Germinal center (tissue), 1 donor: ENCODE measurements at places on chromosomes 12 and 14.

DNA sequence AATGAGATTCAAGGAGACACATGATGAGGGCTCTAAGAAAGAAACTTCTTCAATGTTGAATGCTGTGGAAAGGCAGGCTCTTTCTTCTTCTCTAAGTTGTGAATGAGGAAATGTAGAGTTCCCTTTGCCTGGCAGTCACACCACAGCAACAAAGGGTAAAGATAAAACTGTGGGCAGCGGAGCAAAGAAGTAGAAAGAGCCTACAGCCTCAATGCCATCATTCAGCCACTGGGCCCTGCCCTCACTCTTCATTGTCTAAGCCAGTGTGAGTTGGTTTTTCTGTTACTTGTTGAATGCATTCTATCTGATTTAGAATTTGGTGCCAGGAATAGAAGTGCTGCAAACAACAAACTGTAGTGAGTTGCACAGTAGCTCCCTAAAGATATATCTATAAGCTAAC lies 12.2 kb downstream of the SDR9C7 start:
- DNase-seq: no peak

DNA sequence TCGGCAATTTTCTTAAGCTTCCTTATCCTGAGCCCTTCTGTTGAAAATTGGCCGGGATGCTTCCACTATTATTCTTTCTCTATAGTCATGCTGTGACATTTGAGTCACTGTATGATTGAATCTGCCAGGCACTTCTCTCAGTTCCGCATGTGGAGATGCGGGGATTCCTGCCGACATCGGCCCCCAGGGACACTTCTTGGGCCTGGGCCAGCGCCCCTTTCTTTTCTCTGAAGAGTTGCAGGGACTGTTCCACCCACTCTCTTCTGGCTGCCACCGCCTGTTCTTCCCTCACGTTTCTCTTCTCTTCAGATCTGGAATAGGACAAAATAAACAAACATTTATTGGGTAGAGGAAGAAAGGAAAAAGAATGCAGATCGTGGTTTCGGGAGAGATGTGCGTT lies 310.1 kb downstream of the ETNK1 start:
- no peak for DNase-seq

DNA sequence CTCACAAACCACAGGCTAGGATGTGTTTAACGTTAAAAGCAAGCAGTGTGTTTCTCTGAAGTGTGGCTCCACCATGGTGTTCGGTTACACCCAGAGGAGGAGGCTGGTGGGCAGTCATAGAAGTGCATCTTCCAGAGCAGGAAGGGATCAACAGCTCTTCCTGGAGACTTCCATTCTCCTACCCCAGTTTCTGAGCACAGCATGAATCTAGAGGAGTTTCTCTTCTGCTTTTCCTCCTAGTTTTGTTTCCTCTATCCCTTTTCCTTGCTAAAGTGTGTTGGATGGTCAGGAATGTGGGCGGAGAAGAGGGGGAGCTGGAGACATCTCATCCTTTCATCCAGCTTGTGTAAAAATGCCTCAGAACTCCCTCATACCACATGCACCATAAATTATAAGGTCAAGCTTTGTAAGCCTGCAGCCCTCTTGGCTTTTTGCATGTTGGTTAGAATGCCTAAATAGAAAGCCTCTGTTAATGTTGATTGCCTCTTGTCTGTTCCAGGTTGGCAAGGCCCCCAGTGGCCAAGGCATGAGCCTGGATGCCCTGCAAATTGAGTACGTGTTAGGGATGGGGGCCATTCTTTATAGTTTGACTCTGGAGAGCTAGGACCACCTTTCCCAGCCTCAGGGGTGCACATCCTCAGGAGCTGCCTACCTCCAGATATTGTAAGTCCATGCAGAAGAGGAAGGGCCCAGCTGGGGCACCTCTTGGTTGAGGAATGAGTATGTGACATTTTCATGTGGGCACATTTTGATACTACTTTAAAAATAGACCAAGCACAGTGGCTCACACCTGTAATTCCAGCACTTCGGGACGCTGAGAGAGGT lies 4.0 kb upstream of the CKAP4 start:
- DNase-seq: no peak

GRCh38 chr12:2325519-2325918 lies 272.7 kb downstream of the CACNA1C start:
- DNase-seq: no peak

DNA sequence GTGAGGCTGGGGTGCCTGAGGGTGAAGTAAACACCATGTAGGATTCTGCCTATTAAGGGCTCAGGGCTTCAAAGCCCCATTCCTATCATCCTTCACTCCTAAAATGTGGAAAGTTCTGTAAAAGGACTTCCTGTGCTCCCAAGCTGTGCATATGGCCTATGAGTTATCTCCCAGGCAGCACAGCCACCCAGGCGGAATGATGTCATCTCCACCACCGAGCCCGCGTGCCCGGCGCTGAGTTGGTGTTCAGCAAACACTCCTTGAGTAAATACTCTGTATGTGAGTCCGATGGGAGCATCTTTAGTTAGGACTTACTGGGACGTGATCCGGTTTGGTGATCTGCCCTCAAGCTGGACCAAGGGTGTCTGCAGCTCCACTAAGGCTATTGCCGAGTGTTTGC lies 437.3 kb downstream of the MED13L start:
- DNase-seq: no peak

DNA sequence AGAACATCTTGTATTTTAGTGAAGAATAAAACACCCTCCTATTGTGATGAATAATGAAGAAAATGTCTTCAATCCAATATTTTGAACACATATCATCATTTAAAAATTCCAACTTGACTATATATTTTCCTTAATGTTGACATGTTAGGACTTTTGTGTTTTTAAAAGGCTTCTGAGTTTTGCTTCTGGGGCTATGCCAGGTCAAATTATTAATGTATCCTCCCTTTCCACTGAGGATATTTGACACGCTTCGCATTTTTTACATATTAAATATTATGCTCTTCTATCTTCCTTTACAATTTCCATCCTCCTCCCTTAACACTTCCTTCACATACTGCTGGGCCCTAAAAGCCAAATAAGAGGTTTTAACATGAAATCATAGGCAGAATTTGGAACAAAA lies 20.6 kb downstream of the RERG start:
- no peak for DNase-seq

DNA sequence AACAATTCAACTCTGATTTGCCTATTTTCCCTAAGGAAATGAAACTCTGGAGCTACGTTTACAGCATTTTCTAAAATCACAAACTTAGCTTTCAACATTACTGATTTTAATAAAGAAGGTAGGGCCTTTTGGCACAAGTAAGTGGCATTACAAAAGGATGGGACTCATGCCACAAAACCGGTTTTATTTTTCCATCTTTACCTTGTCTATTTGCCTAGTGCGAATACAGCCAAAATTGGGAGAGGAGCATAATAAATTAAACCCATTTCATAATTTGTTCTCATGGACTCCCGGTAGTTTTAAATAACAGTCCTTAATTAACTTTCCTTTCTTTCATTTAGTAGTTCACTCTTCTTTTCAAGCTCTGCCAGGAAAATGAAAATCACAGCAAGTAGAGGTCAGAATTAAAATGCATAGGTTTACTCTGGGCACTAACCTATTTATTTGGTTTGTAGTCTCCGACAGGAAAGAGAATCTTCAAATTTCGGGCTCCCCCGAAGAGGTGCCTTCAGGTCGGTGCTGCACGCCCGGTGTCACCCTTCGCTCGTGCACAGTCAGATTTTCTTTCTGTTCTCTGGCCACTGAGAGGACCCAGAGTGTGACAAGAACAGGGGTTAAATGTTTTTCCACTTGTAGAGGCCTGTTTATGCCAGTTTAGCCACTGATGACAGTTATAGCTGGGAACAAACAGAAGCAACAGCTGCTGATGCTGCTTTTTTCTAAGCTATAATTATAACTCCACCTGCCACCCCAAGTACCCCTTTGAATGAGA lies at the start of gene BEST3:
Gene BEST3, minus strand, starts transcription at position 535 of the 772 bp plus-strand sequence. CDS start 1,505 bp downstream, outside the sequence.
- DNase-seq: no peak

GRCh38 chr14:30977752-30978151 lies 47.7 kb upstream of the AP4S1 start:
- DNase-seq: no peak

DNA sequence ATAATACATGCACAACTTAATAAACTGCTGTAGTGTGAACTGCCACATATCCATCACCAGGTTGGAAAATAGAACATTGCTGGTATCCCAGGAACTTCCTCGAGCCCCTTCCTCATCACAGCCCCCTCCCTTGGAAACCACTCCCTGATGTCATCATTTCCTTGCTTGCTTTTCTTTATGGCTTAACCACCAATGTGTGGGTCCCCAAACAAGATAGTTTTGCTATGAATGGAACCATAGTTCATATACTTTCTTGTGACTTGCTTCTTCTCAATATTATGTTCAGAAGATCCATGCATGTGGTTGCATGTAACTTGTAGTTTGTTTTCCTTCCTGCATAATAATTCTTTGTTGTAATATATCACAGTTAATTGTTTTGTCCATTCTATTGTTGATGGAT lies 8.9 kb upstream of the WNT5B start:
- no peak for DNase-seq

- DNase-seq: no peak
Measured at GRCh38 chr12:132182711-132183365, 38.6 kb downstream of the NOC4L start.

DNA sequence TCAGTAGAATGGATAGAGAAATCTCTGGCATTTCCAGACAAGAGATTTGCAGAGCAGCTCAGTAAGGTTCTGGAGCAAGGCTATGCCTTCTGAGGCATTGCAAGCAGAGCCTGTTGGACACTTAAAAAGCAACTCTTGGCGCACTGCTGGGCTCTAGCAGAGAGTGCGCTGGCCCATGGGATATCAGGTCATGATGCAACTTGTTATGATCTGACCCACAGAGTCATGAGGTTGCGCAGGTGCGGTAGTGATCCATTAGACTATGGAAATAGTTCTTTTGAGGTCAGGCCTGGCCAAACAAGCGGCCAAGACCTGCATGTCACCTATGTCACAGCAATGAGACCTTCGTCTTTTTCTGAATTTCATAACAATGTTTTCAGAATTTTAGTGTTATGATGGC lies 168.6 kb downstream of the TMTC3 start:
- DNase-seq: no peak

DNA sequence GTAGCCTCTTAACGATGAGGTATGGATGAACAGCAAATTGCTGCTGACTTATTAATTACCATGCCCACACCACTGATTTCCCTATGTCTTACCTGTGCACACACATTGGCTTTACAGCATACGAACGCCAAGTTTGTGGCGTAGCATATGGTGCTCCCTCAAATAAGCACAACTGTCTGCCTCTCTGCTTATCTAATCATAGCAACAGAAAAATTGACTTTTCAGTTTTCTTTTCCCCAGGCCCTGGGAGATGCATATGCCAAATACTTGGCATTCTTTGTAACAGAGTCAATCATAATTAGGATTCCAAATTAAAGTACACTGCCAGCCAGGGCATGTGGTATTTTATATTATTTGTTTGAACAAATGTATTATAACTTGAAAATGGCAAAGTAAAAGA lies 625.5 kb downstream of the DIO2 start:
- DNase-seq: no peak

- no peak for DNase-seq
Measured at GRCh38 chr12:70305794-70306193, 60.3 kb upstream of the KCNMB4 start.

DNA sequence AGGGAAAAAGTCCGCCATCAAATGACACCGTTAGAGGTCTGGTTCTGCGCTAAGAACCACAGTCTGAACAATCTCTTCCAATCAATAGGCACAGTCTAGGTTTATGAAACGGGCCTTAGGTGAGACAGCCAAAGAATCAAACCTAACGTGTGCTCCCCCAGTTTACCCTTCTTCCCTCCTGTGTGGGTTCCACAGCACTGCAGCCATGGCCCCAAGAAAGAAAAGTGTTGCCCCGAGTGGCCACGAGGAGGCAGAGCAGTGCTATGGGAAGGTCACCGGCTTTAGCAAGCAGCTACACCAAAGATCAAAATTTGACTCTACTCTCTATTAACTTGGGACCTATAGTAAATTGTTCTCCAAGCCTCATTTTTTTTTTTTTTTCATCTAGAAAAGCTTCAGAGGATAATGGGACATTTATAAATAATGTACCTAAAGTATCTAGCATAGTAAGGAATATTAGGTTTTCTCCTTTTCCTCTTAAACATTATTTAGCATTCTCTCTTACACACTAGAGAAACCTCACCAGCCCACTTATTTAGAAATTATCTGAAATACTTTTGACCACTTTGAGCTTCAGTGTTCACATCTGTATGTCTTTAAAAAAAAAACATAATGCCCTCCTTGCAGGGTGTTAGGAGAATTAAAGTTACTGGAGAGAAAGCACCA lies 70.2 kb upstream of the GPHB5 start:
- DNase-seq: peak; percentile 20

- peak; percentile 90 for DNase-seq
Measured at GRCh38 chr14:75050852-75051555, at the start of gene MLH3. Gene MLH3, minus strand, starts transcription at chr14:75051467. Its CDS starts 1,812 bp downstream, at chr14:75049655.

GRCh38 chr14:85688006-85688405 lies 158.1 kb downstream of the FLRT2 start:
- DNase-seq: no peak

- no peak for DNase-seq
Measured at GRCh38 chr12:111942557-111942956, 70.4 kb downstream of the TMEM116 start.

GRCh38 chr12:5560265-5560664 lies 128.4 kb downstream of the NTF3 start:
- DNase-seq: no peak

GRCh38 chr12:66648033-66648735 lies 30.7 kb downstream of the GRIP1 start:
- no peak for DNase-seq

- no peak for DNase-seq
Measured at GRCh38 chr12:81874586-81874985, 115.4 kb upstream of the PPFIA2 start.

GRCh38 chr14:53828820-53829219 lies 127.8 kb downstream of the BMP4 start:
- no peak for DNase-seq

DNA sequence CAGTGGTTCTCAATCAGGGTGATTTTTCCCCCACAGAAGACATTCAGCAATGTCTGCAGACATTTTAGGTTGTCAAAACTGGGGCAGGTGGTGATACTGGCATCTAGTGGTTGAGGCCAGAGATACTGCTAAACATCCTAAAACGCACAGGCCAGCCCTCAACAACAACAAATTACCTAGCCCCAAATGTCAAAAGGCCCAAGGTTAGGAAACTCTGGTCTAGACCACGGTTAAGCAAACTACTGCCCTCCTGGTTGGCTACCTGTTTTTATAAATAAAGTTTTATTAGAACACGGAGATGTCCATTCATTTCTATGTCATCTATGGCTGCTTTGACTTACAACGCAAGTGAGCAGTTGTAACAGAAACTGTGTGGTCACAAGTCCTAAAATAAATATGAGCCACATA lies 186.7 kb downstream of the EFCAB11 start:
- DNase-seq: peak; percentile 63
